Fibroblast of gingiva (primary cell): ENCODE measurements at places on chromosomes 1 and 21.

DNA sequence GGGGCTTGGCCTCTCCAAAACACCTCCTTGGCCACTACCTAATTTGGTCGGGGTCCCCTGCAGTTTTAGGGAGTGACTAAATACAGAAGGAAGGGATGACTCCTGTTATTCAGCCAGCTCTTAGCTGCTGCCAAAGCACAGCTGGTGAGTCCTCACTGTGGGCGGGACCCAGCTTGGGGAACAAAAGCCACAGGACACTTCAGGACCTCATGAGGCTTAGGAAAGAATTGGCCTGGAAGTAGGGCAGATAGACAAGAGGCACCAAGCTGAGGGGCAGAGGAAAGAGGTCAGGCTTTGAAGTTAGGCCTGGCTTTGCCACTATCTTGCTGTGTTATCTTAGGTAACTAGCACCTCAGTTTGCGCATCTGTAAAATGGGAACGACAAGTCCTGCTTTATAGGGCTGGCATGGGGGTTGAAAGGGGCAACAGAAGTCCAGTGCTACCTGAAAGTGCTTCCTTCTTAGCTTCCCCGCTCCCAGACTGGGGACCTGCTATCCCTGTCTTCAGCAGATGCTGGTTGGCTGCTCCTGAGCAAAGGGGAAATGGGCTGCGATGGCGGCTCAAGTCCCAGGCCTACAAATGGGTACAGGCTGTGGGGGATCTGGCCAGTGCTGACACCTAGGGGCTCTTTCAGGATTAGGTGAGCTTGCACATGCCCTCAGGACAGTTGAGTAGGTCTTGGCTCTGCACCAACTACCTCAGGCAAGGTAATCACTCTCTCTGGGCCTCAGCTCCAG, 15.7 kb downstream of the IFI6 start:
- DNase-seq = peak; percentile 72

- peak; percentile 74 for DNase-seq
These were observed 10.9 kb upstream of the ALDH4A1 start for GRCh38 chr1:18913065-18913835.

- DNase-seq = peak; percentile 24
These were observed 35.5 kb downstream of the EPHA2 start for GRCh38 chr1:16120407-16120806.

GRCh38 chr1:31102501-31102950, 37.0 kb upstream of the PUM1 start:
- peak; percentile 18 for DNase-seq

GRCh38 chr1:13751985-13752384, 52.0 kb downstream of the PRDM2 start:
- DNase-seq = no peak

- DNase-seq = no peak
These were observed 3.3 kb downstream of the KRTAP10-3 start for GRCh38 chr21:44555200-44555875.

DNA sequence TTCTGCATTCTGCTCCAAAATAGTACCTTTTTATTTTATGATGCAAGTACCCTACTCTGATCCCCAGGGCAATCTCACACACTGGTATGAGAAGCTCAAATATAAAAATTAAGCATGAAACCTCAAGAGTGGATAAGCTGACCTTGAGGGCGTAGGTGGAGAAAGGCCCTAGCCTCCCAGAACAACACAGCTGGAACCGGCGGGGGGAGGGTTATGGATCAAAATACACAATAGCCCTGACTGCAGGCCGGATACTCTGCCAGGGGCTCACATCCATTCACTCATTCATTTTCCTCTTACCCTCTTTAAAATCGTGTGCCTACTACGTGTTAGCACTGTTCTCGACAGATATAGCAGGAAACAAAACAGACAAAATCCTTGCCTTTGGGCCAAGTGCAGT, 32.8 kb upstream of the ECE1 start:
- peak; percentile 63 for DNase-seq
